Mammary epithelial cell (primary cell): ENCODE measurements at places on chromosomes 7 and 10. TPM values are rescaled to one million over a fixed set of nuclear protein-coding genes. Genes with fewer than 3 reads are reported as not detected.

DNA sequence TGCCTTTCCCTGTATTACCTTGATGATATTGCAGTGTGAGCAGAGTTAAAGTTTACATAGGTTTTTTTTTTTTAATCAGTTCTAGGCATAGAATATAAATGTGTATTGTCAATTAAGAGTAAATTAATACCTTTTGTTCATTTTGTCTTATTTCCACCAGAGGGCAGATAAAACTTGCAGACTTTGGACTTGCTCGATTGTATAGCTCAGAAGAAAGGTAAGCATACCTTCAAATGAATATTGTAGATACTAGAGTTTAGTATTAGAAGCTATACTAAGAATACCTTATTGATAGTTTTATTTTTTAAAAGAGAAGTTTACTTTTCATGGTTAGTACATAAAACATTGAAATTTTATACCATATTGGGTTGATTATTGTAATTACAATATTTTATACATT, 86.8 kb downstream of the MPLKIP start:
- DNase-seq, result no peak

- peak; percentile 95 for DNase-seq
Measured at GRCh38 chr10:114061148-114061547, 17.5 kb downstream of the ADRB1 start.

- DNase-seq, result no peak
Measured at GRCh38 chr10:62502995-62503613, 128.9 kb downstream of the ZNF365 start.

DNA sequence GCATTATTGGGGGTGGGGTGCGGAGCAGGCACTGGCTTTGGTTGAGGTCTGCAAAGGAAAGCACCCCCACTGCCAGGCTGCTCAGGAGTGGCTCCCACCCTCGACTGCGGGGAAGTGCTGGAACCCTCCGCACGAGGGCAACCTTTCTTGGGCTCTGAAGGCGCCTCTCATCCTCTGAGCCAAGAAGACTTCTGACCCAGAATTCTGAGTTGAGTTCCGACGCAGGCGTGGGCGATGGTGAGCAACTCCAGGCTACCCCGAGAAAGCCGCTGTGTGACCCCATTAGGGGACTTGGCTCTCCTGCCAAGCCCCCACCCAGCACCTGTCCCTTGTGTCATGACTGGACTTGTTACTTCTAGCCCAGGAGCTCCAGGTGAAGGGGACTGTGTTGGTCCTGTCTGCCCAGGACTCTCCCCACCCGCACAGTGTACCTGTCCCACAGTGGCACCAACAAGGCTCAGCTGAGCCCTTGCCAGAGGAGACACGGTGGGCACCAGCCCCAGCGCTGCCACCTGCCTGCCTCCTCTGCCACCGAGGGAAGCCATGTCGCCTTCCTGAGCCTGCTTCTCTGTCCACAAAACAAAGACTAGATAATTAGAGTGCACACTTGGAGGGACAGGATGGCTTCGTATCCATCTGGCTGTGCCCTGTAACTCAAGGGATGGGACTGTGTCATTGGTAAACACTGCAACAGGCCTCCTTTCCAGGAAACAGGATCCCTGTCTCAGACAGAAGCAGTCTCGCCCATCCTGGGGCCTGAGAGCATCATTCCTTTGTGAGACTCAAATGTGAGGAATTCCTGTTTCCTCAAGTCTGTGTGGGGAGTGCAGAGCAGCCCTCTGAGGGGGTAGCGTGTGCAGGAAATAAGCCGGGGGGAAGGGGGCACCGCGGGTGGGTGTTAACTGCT, 128.8 kb downstream of the LHPP start:
- peak; percentile 15 for DNase-seq

PDZD7 gene
- 0.56 and 0.59 TPM in 2 replicates for total RNA-seq

DNA sequence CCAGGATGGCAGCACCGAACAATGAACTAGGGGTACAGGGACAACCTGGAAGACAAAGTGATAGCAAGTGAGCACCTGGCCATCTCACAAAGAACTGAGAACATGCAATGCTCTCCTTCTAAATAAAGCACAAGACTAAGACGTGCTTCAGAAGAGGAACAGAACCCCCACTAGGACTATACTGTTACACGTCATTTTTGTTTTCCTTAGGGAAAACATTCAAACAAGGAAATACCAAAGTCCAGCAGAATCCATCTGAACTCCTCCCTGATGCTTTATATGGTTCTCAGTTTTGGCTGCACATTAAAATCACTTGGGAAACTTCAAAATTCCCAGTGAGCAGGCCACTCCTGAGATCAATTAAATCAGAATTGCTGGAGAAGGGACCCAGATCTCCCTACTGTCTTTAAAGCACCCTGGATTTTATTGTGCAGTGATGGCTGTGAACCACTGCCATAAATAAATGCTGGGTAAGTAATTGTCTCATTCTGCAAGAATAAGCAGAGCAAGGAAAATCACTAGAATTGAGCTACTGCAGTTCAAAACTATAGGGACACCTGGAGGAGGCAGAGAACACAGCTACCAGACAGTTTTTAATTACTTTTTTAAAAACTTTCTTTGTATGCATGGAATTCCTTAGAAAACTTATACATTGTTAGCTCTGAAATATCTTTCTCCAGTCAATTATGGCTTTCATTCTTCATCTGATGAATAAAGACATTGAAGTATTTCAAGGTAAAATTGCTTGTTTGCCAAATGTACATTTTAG, 866.5 kb upstream of the GHITM start:
- DNase-seq, result no peak

DNA sequence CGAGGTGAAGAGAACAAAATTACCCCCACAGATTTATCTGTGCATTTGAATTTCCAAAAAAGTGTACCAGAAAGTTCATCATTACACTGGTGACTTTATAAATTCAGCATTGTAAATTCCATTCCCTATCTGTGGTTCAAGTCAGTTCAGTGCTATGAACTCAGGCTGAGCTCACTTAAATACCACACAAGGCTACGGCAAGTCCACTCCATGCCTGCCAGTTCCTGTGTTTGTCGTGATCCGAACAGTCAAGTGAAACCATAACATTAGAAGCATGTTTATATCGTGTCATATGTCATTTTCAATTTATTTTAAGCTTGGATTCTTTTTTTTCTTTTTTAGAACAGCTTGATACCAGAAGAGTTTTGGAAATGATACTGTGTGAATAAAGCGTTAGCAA, 14.8 kb downstream of the MBL2 start:
- DNase-seq, result no peak

DNA sequence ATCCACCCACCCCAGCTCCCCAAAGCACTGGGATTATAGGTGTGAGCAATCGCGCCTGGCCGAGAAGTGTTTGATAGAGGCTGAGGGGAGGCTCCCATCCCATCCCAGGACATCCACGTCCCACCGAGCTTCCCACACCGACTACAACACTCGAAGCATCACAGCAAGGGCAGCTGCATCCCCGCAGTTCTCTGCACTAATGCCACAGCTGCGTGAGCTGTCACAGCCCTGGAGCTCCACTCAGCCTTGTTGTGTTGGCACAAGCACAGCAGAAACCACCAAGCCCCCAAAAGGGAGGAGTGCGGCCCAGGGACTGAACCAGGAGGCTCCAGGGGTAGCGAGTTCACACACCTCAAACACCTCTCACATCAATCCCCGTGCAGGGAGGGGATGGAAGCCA, 121.6 kb downstream of the DIP2C start:
- DNase-seq, result no peak

C7orf57 gene
- 0.67 TPM for total RNA-seq

DNA sequence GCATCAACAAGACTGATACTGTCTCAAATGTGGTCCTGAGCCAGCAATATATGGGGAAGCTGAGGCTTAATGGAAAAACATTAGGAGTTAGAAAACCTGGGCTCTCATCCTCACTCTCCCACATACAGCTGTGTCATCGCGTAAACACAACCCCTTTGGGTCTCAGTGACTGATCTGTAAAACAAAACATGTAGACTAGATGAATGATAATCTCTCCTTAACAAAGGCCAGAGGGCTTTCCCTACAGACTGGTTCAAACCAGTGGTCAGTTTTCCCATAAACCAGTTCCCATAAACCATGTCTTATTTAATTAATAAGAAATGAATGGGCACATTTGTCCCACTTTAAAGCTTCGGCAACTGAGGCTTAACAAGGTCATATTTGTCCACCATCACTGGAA, 48.1 kb downstream of the OSBPL3 start:
- DNase-seq, result no peak

FBXL15 gene
- 4.5 and 7.0 TPM in 2 replicates for total RNA-seq

- DNase-seq, result no peak
Measured at GRCh38 chr7:113828581-113828980, 90.2 kb downstream of the PPP1R3A start.

DNA sequence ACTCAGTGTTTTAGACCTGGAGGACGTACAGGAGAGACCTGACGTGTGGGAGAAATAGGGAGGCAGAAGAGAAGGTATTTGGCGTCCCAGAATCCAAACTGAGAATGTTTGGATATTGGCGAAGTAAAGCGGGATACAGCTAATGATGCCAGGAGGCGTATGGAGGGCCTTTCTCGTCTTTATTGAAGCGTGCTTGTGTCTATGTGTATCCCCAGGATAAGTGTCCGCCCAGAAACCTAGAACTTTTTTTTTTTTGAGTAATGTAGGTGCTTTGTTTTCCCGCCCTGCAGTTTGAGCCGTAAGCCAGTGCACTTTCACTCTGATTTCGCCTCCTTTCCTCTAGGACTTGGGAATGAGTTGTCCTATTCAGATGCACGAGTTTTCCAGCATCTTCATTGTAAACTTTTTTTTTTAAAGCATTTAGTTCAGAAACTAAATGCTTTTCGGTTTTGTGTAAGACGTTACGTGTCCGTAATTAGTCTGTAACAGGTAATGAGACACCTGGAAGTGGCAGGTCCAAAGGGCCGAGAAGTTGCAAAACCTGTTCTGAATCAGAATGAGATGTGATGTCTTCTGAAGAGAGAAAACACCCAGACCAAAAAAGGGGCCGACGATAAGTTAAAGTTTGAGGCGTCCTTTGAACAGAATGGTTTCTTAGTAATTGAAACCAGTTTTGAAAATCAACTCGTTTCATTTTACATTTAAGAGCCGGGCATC, 746 bp downstream of the ARL5B start:
- DNase-seq, result peak; percentile 81

SFXN2 gene
- total RNA-seq, result 0.83 TPM

- peak; percentile 8 for DNase-seq
Measured at GRCh38 chr7:158646766-158647474, 57.7 kb downstream of the NCAPG2 start.

PDE1C gene
- 32.8 and 35.8 TPM in 2 replicates for total RNA-seq

STEAP1B gene
- 0.17 TPM for total RNA-seq

- no peak for DNase-seq
Measured at GRCh38 chr10:92972886-92973285, 87.7 kb upstream of the CYP26C1 start.

CLRN3 gene
- not detected for total RNA-seq

RBM20 gene
- 0.17 TPM for total RNA-seq

DNA sequence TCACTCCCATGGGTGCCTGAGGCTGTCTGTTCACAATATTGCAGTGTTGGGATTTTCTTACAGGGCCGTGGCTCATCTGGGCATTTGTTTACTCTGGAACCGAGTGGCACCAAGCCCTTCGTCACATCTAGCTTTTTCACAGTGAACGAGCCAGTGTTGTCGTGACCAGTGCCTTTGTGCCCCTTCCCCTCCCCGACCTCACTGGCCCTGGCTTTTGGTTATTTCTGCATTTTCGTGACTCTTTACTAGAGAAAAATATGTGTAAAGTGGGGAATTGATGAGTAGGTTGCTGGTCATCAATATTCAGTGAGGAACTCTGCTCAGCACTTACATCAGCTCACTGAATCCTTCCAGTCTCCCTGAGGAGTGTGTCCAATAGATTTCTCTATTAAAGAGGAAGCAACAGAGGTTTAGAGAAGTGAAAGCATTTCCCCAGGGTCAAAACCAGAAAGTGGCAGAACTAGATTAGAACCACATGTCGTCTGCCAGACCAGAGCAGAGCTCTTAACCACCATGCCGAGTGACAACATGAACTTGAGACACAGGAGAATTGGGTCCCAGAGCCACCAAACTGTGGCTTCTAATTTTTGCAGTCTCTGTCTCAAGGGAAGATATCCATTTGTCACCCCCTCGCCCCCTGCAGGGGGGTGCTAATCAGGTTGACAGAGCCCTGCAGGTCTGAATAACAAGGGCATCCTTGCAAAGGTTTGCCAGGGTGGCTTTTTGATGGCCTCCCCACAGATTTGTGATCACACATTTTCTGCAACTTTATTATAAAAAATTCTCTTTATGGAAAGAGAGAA, 125.3 kb downstream of the CHN2 start:
- no peak for DNase-seq

- peak; percentile 46 for DNase-seq
Measured at GRCh38 chr10:60816628-60817397, 38.5 kb downstream of the CDK1 start.

GRCh38 chr10:26044141-26044749, 110.2 kb downstream of the MYO3A start:
- DNase-seq, result no peak

DNA sequence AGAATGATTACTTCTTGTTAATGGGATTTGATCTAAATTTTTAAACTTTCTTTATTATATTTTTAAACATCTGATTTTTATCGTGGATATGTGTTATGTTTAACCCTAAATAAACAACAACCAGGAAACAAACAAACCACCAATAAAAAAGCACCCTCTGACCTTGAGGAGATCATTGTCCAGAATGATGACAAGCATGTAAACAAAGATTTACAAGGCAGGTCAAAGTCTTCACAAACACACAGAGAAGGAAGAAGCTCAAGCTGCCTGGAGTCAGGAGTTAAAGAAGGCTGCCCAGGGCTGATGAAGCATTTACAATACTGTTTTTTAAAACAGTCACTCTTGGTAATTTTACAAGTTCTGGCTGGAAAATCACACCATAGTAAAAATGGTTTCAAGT, 31.0 kb upstream of the EGFR start:
- no peak for DNase-seq

- peak; percentile 84 for DNase-seq
Measured at GRCh38 chr10:33952692-33953360, 618.4 kb upstream of the NRP1 start.
